Hematopoietic multipotent progenitor cell treated with erythropoietin and hydrocortisone succinate and interleukin-3 and kit ligand, for 17 days (in vitro differentiated cells): ENCODE measurements at places on chromosomes 16 and 17.

DNA sequence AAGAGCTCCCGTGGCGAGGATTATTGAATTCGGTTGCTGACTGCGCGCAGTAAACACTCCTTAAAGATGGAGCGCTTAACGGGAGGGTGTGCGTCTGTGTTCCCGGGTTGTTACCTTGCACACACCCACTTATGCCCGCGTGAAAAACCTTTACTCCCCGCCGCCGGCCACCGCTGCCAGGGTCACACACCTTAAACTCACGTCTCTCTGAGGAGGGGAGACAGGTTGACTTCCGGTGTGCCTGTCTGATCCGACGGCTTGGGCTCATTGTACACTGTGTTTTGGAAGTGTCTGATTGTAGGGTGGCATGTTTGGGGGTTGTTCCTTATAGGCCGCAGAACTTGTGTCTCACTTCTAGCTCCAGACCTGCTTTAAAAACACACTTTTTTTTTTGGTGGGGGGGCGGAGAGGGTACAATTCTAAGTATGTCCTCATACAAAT is 66.8 kb downstream of the KPNA2 start:
- no peak for DNase-seq

- DNase-seq, result no peak
These were observed 28.6 kb upstream of the PAFAH1B1 start for GRCh38 chr17:2564877-2565276.

GRCh38 chr17:34242587-34243363 is 12.3 kb upstream of the CCL2 start:
- no peak for DNase-seq

GRCh38 chr17:80423536-80424225 is 8.7 kb downstream of the ENDOV start:
- no peak for DNase-seq

GRCh38 chr16:4339909-4340308 is 11.2 kb downstream of the PAM16 start:
- no peak for DNase-seq

DNA sequence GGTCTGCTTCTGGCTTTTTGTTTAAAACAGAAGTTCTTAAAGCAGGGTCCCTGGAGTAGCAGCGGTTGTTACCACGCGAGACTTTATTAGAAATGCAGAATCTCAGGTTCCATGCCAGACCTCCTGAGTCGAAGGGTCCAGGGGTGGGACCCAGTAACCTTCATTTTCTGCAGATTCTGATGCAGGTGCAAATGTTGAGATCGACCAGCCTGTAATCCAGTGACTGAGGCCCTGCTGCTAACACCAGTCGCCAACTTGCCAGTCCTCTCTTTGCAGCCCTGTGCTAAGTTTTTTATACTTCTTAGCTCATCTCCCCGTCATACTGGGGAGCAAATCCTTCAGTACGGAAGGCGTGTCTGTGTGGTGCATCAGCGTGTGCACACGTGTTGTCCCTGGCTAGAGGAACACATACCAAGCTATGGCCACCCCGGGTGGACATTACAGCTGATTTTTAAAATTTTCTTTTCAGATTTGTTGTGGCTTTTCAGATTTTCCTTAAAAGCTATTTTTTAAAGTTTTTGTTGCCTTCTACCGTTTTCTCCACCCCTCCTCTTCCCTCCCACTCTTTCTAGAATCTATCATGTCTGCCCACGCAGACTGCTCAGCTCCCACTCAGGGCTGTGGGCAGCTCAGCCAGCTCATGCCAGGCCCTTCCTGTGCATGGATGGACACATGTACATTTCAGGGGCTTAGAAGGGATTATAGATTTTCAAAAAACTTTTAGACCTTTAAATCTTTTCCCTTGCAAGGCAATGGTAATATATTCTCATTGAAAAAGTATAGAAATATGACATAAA is 57.7 kb downstream of the MEAK7 start:
- DNase-seq, result no peak

- no peak for DNase-seq
These were observed 39.0 kb upstream of the SEC14L1 start for GRCh38 chr17:77101521-77102410.

DNA sequence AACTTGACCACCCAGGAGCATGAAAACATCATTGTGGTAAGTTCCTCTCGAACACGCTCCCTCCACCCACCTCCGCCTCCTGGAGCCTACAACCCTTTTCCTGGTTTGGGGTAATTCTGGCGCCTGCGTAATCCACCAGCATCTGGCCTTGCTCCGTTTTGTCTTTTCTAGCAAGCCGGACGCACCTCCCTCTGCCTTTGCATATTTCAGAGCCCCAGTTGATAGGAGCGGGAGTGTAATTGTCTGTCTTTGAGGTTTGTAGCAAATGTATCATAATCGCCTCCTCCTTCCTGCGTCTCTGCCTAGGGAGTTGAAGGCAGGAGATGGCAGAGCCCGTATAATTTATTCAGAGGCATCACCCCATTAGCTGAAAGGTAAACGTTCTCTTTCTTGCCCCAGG is 121.3 kb upstream of the PLCG2 start:
- no peak for DNase-seq

DNA sequence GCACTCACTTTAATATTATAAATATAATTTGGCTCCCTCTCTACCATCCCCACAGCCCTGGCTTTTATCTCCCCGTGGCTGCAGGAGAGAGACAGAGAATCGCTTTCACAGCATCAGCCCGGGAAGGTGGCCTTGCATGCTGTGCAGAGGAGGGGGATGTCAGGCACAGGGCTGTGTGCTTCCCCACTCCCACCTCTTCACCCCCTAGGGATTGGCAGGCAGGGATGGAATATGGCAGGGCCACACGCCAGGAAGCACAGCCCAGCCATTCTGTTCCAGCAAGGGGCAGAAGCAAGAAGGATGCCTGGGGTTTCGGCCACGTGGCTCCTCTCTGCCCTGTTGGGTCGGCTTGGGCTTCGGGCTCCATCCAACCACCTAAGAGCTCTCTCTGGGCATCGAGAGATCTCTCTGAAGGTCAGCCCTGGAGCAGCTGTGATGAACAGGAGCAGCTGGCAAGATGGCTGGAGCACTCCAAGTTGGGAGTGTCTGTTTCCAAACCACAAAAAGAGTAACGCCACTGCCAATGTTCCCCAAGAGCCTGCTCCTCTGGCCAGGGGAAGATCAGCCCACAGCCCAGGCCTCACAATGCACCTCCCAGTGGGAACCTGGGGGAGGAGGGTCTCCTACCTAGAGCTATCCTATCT is 223.2 kb downstream of the C16orf78 start:
- DNase-seq, result no peak

GRCh38 chr17:1035546-1036170 is 38.7 kb downstream of the TIMM22 start:
- no peak for DNase-seq

GRCh38 chr17:50481648-50482047 is 3.0 kb downstream of the RSAD1 start:
- no peak for DNase-seq

GRCh38 chr17:73798111-73798748 is 154.0 kb upstream of the SDK2 start:
- DNase-seq, result no peak

GRCh38 chr17:17025621-17026020 is 16.6 kb upstream of the MPRIP start:
- no peak for DNase-seq

DNA sequence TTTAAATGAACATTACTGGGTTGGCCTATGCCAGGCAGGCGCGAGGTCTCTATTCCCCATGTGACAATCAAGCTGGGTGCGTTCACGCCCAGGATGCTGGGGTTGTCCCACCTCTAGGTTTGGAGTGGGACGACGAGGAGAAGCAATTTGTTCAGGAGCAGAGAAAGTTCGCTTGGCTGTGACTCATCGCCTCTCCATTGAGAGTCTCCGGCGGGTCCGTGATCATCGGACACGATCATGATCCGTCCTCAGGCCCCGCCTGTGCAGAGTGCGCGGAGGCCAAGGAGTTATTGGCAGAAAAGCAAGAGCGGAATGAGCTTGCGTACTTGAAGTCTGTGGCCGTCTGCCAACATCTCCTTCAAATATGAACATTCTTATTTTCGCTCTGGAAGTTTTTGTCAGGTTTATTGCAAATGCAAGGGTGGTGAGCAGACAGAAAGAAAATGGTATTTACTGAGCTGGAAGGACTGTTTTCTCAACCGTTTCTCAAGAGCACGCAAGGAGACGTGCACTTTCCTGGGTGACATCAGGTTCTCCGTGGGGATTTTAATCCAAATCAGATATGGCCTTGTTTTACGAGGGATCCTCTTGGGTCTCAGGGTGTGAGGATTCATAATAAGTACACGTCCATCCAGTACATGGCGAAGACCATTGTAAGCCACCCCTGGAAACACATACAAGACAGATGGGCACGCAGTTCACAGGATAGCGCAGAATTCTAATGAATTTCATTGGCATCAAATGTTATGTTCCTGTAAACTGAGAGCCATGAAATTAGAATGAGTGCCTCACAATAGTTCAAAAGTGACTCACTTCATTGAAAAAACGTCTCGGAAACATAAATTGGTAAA is 70.1 kb upstream of the CREBBP start:
- DNase-seq, result no peak

GRCh38 chr16:53952215-53953208 is 248.6 kb downstream of the FTO start:
- DNase-seq, result no peak

GRCh38 chr17:354651-355556 is 2.3 kb upstream of the RPH3AL start:
- DNase-seq, result no peak

GRCh38 chr17:28524476-28525424 is 18.6 kb downstream of the FOXN1 start:
- DNase-seq, result no peak

DNA sequence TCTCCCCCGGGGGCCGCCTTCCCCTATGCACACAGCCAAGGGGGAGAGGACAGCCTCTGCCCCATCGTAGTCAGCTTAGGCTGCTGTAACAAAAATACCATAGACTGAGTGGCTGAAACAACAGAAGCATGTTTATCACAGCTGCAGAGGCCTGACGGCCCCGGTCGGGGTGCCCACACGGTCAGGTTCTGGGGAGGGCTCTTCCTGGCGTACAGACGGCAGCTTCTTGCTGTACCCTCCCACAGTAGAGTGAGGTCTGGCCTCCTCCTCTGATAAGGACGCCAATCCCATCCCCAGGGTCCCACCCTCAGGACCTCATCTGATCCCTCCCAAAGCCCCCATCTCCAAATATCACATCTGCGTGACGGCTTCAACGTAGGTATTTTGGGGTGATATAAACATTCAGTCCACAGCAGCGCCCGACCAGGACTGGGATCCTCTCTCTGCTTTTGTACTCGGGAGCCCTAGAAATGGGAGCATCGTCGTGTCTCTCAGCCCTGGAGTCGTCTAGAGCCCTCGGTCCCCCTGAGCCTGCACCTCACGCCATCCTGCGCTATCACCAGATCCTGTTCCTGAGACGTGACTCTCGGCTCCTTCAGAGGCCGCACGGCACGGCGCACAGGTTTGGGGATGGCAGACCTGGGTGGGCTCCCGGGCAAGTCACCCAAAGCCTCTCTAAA is 67.8 kb downstream of the RPH3AL start:
- no peak for DNase-seq

- DNase-seq, result no peak
These were observed 26.2 kb upstream of the ALKBH5 start for GRCh38 chr17:18157354-18157985.

GRCh38 chr17:58224315-58224714 is 5.3 kb upstream of the MKS1 start:
- DNase-seq, result no peak

DNA sequence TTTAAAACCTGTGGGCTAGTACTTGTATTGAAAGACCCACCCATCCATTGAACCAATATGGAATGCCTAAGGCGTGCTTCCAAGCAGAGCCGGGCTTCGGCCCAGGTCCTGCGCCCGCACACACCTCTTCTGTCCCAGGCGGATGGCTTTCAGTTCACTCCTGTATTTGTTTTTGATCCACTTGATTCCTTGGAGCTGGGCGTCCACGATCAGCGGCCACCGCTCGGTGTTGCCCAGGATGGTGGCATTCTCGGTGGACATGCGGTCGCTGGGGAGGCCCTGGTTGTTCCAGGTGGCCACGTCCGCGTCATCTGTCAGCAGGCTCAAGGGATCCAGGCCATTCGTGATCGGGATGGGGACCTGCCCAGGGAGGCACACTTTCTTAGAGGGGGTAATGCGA is 75.9 kb downstream of the PGS1 start:
- DNase-seq, result no peak

GRCh38 chr17:55416000-55416399 is 5.6 kb downstream of the MMD start:
- no peak for DNase-seq

DNA sequence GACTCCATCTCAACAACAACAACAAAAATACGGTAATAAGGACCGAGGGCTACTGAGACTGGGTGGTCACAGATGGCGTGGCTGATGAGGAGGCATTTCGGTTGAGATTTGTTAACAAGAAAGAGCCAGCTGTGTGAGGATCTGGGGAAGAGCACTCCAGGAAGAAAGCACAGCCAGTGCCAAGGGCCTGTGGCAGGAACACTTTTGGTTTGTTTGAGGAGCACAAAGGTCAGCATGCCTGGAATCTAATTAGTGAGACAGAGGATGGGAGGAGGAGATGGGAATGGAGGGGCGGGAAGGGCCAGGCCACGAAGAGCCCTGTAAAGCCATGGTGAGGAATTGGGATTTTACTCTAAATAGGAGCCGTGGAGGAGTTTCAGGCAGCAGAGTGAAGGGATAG is 24.9 kb downstream of the HASPIN start:
- DNase-seq, result no peak

- DNase-seq, result peak; percentile 73
These were observed 12.9 kb downstream of the TRPV2 start for GRCh38 chr17:16428098-16428882.

DNA sequence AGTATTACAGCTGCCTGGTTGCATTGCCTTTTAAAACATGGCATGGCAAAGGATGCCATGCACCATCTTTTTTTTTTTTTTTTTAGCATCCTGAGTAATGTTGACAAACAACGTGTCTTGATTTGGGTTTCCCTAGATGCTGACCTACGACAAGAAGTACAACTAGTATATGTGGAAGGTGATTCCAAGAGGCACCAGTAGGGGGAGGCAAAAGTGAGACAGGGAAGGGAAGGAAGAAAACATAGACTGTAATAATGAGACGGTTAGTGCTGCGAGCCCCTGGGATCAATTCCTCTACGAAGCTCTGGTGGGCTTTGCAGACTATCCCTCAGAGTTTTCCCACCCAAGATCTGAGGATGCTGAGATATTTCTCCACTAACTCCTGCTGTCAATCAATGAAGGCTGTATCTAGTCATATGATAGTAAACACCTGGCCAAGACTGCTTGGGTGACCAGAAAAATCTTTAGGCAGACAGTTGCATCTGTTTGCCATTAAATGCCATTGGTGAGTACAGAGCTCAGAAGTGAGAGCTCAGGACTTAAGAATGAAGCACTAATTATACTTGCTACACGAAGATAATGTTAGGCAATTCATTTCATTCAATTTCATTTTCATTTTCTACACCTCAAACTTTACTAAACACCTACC is 458.6 kb upstream of the GOT2 start:
- no peak for DNase-seq

GRCh38 chr17:80825471-80826345 is 165.9 kb upstream of the CHMP6 start:
- no peak for DNase-seq

GRCh38 chr16:77307426-77308162 is 108.4 kb downstream of the SYCE1L start:
- DNase-seq, result no peak
